ENCODE measurements at places on chromosomes 11 and 22.

GRCh38 chr11:87136236-87136635 is 98.5 kb downstream of the TMEM135 start:
- no peak for DNase-seq

DNA sequence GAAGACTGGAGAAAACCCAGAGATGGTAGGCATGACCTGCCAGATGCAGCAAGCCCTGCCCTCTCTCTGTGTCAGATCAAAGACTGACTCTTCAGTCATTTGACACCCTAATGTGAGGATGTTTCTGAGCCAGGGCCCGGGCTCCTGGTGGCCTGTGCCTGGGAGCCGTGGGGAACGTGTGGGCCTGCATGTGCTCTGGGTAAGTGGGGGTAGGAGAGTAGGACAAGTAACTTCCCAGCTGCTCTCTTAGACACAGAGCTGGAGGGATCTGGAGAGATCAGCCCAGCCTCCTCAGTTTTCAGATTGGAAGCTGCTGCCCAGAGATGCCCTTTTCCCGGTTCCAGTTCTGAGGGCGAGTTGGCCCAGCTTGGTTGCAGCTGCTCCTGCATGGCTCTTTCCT is 110.8 kb downstream of the TEAD1 start:
- DNase-seq: no peak

GRCh38 chr11:12746593-12747097 is 72.4 kb downstream of the TEAD1 start:
- DNase-seq: no peak

DNA sequence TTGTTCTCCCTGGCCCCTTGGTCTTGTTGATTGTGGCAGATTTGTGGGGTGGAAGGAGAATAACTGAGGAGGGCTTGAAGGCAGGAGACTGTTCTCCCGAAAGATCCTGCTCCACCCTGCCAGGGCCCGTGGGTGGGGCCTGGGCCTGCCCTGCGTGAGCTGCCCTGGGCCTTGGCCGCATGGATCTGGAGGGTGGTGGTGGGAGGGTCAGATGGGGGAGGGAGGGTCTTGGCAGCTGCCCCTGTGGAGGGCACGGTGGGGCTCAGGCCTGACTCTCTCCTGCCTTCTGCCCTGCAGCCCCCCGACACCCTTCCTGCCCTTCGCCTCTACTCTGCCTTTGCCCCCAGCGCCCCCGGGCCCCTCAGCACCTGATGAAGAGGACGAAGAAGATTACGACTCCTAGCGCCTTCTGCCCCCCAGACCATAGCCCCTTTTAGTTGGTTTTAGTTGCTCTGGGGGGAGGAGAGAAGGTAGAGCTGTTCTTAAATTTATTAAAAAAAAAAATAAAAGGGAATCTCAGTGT is 1.9 kb downstream of the DRAP1 start:
- DNase-seq: no peak

- DNase-seq: no peak
Observed at GRCh38 chr11:84719935-84720577, 907.1 kb downstream of the DLG2 start.

- no peak for DNase-seq
Observed at GRCh38 chr22:36003972-36004674, 24.5 kb downstream of the RBFOX2 start.

GRCh38 chr11:102794382-102794781 is 3.6 kb downstream of the MMP1 start:
- DNase-seq: no peak

GRCh38 chr22:26893173-26894110 is 236.1 kb downstream of the MIAT start:
- no peak for DNase-seq

GRCh38 chr11:87425943-87426342 is 388.2 kb downstream of the TMEM135 start:
- DNase-seq: no peak

GRCh38 chr11:69948256-69949141 is 129.3 kb upstream of the FGF3 start:
- no peak for DNase-seq

DNA sequence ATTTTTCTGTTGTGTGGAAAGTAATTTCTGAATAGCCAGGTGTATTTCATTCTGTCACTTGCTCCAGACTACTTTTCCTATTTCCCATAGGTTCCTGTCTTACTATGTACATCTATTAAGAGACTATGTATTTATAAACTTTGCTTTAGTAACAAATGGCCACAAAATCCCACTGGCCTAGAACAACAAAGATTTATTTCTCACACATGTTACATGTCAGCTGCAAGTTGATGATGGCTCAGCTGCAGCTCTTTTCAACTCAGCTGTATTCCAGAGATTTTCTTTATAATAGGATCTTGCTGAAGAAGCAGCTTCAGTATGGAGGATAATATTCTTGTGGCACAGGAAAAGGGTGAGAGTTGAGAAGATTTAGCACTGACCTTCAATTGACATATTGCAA is 539.6 kb upstream of the LRRC4C start:
- no peak for DNase-seq

DNA sequence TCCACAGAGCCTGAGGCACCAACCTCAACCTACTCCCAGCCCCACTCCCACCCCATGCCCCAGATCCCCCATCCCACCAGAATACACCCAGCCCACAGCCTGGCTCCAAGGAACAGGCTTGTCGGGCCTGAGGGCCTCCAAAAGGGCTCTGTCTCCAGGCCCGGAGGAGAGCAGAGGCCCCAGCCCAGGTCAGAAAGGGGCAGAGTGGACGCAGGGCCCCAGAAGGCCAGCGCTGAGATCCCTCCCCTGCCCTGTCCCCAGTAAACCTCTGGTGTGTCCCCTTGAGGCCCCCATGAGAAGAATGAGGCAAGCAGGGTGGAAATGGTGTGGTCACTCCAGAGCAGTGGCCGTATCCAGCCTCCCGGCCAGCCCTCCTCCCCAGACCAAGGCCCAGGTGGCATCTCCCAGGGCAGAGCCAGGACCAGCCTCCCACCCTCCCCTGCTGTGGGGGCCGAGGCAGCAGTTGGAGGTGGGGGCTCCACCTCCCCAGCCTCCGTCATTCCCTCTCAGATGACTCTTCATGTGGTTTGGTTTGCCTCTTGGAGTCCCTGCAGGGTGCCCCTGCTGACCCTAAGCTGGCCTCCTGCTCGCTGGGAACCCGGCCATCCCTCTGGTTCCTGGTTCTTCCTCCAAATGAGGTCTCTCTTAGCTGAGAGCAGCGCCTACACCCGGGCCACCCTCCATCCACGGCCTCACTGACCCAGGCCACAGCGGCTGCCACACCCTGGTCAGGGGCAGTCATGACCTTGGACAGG is 195.0 kb downstream of the IGLL1 start:
- DNase-seq: no peak

DNA sequence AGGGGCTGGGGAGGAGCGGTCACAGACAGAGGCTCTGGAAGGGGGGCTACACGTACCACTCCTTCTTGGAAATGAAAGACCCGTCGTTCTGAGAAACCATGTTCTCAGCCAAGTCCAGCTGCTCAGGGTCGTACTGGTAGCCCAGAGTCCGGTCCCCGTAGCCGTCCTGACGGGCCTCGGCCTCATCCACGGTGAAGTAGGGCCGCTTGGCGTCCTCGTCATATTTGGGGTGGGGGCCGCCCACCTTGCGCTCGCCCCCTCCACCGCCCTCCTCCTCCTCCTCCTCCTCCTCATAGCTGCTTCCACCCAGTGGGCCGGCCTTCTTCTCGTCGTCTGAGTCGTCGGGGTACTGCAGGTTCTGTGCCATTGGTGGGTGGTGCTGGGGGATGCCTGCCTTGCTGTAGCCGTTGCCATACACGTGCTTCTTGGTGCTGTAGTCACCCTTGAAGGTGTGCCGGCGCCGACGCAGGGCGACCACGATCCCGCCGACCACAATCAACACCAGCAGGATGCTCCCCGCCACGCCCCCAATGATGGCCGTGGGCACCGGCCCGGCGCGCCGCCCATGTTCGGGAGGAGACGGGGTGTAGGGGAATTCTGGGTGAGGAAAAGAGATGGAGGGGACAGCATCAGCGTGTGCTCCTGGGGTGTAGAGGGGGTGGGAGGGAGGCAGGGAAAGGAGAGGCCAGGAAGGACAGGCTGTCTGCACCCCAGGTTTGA is 64.1 kb downstream of the NECTIN1 start:
- no peak for DNase-seq

DNA sequence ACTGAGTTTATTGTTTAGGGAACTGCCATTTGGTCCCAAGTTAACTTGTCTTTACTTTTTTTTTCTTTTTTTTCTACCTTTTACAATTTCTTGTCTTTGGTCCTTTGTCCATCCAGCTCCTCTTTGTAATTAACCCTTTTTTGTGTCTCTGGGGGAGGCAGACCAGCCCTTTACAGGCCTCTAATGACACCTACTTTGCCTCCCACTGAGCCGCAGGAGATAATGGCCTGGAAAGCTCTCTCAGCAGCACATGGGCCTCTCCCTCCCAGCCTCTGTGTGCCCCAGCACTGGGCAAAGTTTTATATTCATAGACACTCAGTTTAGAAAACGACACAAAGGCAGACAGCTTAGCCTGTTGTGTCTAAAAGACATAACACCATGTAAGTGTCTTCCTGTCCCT is 480.4 kb downstream of the SOX6 start:
- no peak for DNase-seq

DNA sequence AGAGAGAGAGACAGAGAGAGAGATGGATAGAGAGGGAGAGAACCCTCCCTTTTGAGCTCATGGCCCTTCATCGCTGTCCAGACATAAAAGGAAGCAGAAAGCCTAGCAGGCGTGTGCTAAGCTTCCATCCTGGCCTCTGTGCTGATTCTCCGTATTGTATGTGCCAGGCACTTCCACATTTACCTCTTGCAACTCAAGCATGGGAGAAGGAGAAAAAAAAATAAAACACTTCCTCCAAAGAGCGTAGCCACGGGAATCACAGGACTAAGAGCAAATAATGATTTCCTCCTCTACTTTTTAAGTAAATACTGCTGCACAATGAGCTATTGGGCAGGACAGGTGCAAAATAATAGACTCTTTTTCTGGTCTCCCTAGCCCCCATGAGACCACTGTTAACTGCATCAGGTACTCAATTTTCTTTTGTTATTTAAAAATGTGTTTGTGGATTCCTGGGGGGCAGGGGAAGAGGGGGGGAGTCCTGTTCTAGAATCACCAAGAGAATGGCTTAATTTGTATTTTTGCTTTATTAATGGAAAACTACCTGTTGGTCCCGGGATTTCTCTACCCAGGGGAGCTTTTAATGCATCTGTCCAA is 154.3 kb downstream of the NXPE2 start:
- DNase-seq: no peak

GRCh38 chr11:10405865-10406592 is 49.0 kb upstream of the AMPD3 start:
- no peak for DNase-seq

GRCh38 chr22:26958378-26958777 is 301.0 kb downstream of the MIAT start:
- DNase-seq: no peak

DNA sequence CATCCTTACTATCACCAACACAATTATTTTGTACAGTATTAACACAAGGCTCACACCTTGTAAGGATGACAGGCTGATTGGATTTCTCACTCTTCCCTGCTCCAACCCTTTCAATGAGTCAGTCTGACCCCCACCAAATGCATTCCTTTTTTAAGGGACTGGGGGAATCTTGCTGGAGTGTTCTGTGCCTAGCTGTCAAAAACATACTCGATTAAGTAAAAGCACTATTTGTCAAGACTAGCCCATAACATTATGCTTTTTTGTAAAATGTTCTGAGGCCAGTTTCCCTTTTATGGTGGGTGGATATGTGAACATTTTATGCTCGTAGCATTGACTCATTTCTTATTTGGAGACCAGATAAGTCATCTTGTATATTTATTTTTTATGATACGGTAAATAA is 87.2 kb downstream of the PDHX start:
- DNase-seq: no peak
